ENCODE measurements at places on chromosomes 12 and 14. TPM values are rescaled to one million over a fixed set of nuclear protein-coding genes. Genes with fewer than 3 reads are reported as not detected.

Gene SLC5A8
- total RNA-seq = not detected

Gene SMCO2
- total RNA-seq = not detected

Gene RTL1
- total RNA-seq = not detected

Gene JPH4
- total RNA-seq = not detected

Gene TSPAN9
- total RNA-seq = 1.2 TPM

Gene CLEC4D
- not detected for total RNA-seq

Gene FIGNL2
- 3.2 TPM for total RNA-seq

Gene C12orf54
- not detected for total RNA-seq

Gene P2RX7
- 4.3 TPM for total RNA-seq

Gene RHEBL1
- total RNA-seq = 4.3 TPM

Gene LRP1
- total RNA-seq = 6.0 TPM

DNA sequence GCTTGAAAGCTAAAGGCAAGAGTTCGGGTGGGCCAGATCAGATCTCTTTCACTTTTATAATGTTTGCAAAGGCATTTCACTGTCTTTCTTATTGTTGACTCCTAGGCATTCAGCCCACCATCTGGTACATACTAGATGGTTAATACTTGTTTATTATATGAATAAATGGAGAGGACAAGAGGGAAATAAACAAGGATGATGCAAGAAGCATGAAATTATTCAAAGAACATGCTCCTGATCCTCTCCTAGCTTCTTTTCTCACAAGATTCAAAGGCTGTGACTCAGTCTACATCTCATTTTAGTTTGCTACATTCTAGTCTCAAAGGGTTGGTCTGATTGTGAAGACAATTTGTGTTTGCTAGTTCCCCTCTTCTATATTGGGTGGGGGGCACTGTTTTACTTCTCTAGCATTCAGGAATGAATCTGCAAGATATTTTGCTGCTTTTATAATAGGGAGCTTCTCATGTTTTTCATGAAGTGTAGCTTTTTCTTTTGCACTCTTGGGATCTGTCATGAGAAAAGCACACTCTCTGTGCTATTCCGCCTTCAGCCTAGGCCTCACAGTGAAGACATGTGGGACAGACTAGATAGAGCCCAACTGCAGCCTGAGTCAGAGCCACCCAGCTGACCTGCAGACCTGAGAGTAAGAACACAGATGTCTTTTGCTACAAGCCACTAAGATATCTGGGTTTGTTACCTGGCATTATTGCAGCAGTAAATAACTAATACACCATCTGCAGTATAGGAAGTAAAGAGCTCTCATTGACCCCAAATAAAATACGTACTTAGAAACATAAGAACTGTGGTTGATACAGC is 65.7 kb downstream of the PTHLH start:
- DNase-seq = no peak

- no peak for DNase-seq
Observed at GRCh38 chr12:90945070-90945649, 9.8 kb downstream of the CCER1 start.

- DNase-seq = peak; percentile 9
Observed at GRCh38 chr12:116480210-116480810, 78.9 kb upstream of the MAP1LC3B2 start.

DNA sequence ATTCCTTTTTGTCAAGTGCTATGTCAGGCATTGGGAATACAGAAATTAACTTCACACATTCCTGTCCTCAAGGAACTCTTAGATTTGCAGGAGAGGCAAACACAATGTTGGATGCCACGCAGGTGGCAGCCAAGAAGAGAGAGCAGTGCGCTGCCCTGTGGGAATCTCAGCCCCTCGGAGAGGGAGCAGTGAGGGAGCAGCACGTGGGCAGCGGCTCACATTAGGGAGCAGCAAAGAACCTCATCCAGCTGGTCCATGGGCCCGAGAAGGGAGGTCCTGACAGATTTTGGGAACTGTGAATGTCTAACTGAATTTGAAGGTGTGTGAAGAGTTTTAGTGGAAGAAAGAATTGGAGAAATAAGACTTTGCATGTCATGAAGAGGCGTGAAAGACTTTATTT is 47.2 kb upstream of the EVL start:
- no peak for DNase-seq

GRCh38 chr12:86711731-86712130 is 455.5 kb upstream of the MGAT4C start:
- DNase-seq = no peak

- DNase-seq = no peak
Observed at GRCh38 chr14:89771251-89771650, 183.3 kb downstream of the EFCAB11 start.

GRCh38 chr12:240566-240965 is 22.1 kb downstream of the SLC6A13 start:
- no peak for DNase-seq

DNA sequence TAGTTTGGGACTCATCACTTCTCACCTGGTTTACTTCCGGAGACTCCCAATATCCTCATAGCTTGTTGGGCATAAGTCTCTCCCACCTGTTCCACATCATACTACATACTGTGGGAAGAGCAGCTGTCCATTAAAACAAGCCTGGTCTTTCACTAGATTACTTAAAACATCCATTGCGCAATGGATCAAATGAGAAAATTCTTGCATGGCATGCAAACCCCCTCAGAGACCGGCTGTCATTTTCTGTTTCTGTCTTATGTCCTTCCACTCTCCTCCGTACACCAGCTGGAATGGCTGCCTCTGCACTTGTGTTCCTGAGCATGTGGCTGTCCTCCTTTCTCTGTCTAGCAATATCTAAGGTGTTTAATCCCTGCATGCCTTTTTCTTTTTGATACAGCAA is 265.6 kb downstream of the TMEM117 start:
- DNase-seq = no peak

- no peak for DNase-seq
Observed at GRCh38 chr14:105818712-105819005, 292.3 kb downstream of the TMEM121 start.

DNA sequence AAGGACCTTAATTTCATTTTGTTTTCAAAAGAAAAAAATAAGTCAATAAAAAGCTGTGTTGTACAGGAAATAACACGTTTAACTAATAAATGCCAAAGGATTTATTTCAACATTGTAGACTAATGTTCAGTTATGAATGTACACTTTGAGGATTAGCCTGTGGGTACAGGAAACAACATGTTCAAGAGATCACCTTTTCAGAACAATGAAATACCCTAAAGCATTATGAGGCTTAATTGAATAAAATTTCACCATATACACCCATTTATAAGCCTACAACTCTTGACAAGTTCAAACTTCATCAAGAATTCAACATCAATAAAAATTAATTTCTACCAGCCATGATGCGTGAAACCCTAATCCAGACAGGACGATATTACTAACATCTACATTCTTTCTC is 56.6 kb upstream of the SLC6A15 start:
- no peak for DNase-seq

- no peak for DNase-seq
Observed at GRCh38 chr14:88188745-88189416, 134.2 kb downstream of the KCNK10 start.

DNA sequence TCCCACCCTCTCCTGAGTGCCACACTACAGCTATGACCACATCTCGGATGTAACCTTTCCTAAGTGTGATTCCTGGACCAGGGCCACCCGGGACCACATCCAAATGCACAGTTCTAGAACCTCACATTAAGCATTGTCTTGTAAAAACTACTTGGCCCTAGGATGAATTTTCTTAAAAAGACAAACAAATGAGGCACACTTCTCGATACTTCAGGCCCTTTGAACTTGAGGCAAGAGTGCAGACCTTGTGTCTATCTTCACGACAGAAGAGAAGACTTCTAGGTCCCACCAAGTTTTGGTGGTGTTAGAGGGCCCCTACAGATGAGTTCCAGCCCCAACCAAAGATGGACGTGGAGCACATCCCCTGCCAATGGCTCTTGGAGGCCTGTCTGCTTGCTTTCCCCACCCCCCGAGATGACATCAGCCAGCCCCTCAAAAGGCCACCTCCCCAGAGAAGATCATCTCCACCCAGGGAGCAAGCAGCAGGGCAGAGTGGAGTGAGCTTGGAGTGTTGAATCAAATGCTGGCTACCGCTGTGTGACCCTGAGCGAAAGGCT is 9.3 kb downstream of the ISCU start:
- no peak for DNase-seq

DNA sequence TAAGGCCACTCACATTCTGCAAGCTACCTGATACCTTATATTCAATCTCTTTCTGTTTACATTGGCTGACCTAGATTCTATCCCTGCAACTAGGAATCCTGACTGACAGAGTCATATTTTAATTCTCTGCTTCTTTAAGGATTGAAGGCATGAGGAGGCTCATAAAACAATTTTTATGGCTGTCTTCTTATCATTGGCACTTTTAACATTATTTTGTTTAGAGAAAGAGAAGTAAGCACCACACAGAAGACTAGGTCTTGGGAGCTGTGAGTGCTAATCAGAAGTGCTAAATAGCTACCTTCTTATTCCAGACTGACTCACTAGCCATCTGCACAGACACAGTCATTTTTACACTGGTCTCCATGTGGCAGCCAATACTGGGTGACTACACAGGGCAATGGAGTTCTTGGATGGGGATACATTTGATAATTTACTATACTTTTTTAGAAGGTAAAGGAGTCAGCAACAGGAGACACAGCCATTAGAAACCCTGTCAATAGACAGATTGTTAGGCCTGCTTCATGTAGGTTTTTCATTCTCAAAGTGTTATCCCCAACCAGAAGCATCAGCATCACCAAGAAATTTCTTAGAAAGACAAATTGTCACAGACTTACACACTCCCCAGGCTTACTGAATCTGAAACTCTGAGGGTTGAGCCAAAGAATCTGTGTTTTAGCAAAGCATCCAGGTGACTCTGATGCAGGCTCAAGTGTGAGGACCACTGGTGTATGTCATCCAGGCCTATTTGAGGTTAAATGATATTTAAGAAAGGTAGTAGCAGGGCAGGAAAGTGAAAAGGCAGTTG is 214.1 kb downstream of the DUSP6 start:
- no peak for DNase-seq

- DNase-seq = no peak
Observed at GRCh38 chr14:47422191-47422590, 253.2 kb downstream of the MDGA2 start.

- DNase-seq = no peak
Observed at GRCh38 chr12:51891843-51892242, 3.9 kb downstream of the ANKRD33 start.

DNA sequence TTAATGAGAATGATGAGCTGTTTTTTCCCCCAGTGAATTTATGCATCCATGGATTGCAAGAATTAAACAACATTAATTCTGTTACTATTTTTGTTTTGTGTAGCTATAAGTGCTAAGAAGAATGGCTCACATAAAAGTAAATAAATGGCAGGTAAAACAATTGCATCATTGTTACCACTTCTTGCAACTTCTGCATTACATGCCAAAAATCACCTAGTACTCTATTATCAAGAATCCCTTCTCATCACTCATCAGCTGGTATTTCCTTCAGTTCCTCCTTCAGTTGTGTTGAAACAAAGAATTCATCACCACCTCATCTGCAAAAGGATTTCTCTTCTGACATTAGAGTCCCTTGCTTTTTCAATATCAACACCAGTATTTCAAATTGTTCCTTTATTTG is 773 bp downstream of the A2M start:
- DNase-seq = no peak

Measured in naive thymus-derived CD8-positive, alpha-beta T cell (primary cell).